ENCODE measurements at places on chromosomes 2 and 18.
A peak's percentile ranks its signal among the peaks of the same experiment; 100 is the strongest.

DNA sequence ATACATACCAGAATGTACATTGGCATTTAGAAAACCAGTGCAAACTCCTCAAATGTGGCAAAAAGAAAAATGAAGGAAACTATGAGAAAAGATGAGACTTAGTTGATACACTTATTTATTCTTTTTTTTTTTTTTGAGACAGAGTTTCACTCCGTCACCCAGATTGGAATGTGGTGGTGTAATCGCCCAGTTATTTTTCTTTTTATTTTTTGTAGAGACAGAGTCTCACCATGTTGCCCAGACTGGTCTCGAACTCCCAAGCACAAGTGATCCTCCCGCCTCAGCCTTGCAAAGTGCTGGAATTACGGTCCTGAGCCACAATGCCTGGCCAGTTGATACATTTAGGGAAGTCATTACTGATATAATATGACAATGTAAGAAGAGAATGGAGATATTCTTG, 274.2 kb upstream of the LRATD1 start:
- DNase-seq: no peak

DNA sequence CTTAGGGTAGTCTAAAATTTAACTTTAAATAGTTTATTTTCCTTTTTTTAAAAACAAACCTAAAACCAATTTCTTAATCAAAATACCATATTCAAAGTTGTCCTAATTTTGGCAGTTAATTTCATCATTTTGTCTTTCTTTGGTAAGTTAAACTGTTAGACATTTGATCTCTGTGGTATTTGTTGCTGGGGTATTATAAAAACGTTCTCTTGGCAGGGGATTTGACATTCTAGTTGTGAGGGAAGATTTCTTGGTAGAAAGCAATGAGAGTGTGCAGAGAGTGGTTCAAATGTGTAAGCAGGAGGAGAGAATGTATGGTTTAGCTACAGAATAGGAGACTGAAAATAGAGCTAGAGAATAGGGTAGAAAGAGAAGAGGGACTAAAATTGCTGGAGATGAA, 14.6 kb downstream of the GULP1 start:
- no peak for DNase-seq

GRCh38 chr18:48922801-48923730, 27.7 kb downstream of the SMAD7 start:
- DNase-seq: peak; percentile 26

- no peak for DNase-seq
These were observed 133.2 kb downstream of the ZNF532 start for GRCh38 chr18:58997811-58998337.

GRCh38 chr2:15860051-15860663, 80.2 kb upstream of the MYCN start:
- no peak for DNase-seq

DNA sequence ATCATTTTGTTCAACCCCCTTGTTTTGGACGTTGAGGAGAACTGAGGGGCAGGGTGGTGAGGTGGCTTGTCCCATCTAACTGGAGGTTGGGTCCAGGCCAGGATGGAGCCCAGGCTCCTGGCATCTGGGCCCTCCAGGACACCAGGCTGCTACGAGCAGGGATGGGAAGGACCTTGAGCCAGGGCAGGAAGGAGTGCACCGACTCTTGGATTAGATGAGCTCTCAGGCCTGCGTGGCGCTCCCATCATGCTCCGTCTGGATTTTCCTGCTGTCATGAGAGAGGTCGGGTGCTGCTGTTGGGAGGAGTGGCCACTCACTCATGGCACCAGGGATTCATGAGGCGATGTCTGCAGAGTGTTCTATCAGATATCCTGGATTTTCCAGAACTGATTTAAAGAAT, 18.3 kb upstream of the ALLC start:
- DNase-seq: no peak

- DNase-seq: no peak
These were observed 3.7 kb downstream of the ALPG start for GRCh38 chr2:232410238-232410900.

- no peak for DNase-seq
These were observed 3.7 kb upstream of the GAD1 start for GRCh38 chr2:170812710-170813600.

DNA sequence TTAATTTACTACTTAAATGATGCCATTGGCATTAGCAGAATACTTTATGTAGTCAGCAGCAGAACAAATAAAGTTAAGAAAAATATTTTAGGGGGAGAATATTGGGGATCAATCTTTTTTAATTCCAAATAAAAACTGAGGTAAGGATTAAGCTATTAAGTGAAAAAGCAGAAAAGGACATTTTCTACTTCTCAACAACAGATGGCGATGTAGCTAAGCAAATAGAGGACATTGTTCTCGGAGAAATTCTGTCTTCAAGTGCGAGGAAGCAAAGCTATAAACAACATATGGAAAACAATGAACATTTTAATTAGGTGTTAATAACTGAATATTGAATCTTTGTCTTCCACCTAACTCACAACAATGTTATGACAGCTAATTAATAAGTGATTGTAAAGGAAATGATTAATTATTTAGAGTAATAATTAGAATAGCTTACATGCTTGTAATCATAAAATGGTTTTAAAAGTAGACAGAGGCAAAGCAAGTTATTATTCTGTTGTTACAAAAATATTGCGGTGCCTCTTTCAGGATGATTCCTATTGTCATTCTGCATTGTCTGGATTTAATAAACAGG, 32.9 kb upstream of the CCDC93 start:
- DNase-seq: no peak

- DNase-seq: no peak
These were observed 87.4 kb downstream of the ROCK2 start for GRCh38 chr2:11257078-11257477.

DNA sequence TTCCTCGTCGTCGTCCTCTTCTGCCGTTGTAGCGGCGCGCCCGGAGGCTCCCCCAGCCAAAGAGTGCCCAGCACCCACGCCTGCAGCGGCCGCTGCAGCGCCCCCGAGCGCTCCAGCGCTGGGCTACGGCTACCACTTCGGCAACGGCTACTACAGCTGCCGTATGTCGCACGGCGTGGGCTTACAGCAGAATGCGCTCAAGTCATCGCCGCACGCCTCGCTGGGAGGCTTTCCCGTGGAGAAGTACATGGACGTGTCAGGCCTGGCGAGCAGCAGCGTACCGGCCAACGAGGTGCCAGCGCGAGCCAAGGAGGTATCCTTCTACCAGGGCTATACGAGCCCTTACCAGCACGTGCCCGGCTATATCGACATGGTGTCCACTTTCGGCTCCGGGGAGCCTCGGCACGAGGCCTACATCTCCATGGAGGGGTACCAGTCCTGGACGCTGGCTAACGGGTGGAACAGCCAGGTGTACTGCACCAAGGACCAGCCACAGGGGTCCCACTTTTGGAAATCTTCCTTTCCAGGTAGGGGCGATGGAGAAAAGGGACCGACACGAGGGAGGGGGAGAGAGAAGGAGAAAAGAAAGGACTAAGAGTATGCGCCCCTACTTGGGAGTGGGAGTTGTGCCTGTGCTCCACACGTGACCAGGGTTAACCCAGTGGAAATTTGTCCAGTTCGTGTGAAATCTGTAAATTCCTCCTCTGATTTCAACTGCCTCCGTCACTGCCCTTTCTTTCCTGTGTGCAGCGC, 800 bp downstream of the HOXD13 start:
- no peak for DNase-seq

GRCh38 chr2:41933585-41934320, 114.1 kb upstream of the PKDCC start:
- no peak for DNase-seq

GRCh38 chr2:20149703-20150030, 75.3 kb downstream of the SDC1 start:
- no peak for DNase-seq

- DNase-seq: no peak
These were observed 4.7 kb upstream of the TGFA start for GRCh38 chr2:70558195-70558808.

- no peak for DNase-seq
These were observed 162.0 kb downstream of the LTBP1 start for GRCh38 chr2:33108483-33109443.

DNA sequence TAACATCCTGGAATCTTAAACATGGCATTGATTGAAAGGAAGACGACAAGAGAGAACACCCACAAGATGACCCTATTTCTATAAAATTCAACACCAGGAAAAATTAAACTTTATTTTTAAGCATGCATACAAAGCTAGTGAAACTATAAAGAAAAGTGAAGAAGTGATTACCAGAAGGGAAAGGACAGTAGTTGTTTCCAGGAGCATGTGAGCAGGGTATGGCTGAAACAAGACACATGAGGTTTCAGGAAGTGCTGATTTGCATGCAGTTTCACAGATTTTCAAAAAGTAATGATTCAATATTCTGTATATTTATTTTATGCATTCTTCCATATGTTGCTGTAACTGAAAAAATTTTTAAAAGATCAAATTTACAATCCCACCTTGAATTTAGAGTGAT, 24.6 kb upstream of the DAW1 start:
- no peak for DNase-seq

- DNase-seq: no peak
These were observed 96.0 kb upstream of the NFATC1 start for GRCh38 chr18:79299711-79300110.

- no peak for DNase-seq
These were observed 10.0 kb upstream of the WIPF1 start for GRCh38 chr2:174607584-174607983.

DNA sequence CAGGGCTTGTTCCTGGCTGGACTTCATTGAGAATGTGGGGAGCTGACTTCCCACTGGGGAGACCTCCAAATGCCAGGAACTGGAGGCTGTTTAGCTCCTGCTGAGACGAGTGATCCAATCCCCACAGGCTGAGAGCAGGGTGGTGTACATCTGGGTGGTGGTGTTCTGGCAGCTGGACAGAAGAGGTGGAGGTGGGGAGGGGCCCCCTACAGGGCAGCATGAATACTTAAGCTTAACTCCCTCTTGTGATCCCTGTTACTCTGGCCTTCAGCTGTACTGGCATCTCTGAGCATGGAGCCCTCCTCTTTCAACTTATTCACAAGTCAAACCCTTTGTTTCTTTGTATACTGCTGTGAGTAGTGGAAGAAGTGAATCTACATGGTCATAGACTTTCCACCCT, 167.8 kb upstream of the LYPD1 start:
- DNase-seq: no peak

DNA sequence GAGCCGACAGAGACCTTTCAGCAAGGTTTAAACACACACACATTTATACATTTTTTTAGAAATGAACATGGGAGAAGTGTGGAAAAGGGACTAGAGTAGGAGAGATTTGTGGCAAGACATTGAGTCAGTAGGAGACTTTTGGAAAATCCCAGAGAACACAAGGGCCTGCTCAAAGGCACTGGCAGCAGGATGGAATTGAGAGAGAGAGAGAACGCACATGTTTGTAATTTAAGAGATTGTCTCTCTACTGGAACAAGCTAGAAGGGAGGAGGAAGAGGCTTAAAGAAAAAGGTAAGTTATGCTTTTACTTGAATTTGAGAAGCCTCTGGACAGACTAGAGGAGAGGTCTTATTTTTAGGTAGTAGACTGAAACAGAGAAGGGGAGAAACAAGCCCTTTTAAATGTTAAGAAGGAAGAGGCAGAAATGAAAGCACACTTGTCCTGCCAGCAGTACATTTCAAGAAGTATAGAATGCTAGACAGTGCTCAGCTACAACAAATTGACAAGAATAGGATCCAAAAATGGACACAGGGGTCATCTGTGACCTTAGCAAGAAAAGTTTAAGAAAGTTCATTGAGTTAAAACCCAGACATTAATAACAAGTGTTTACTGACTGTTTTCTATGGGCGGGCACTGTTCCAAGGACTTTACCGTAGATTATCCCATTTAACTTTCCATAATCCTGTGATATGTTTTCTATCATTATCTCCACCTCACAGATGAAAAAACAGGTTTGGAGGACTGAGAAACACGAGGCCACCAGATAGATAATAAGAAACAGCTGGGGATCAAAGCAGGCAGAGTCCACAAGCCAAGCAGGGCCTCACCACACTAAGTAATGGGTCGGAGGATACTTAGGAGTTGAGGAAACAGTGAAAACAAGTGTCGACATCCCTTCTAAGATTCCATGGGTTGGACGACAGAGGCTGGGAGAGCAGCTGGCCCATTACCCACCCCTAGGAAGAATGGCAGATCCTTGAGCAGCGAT, 306.5 kb upstream of the NRP2 start:
- DNase-seq: no peak

DNA sequence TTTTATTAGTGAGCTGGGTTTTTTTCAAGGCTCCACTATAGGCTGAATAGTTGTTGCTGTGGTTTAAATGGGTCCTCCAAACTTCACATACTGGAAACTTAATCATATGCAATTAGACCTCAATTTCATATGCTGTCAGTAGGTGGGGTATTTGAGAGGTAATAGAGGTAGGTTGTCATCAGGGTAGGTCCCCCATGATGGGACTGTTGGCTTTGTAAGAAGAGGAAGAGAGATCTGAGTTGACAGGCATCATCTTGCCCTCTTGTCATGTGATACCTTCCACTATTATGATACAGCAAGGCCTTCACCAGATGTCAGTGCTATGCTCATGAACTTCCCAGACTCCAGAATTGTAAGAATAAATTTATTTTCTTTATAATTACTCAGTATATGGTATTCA, 819.4 kb downstream of the LRP1B start:
- no peak for DNase-seq

DNA sequence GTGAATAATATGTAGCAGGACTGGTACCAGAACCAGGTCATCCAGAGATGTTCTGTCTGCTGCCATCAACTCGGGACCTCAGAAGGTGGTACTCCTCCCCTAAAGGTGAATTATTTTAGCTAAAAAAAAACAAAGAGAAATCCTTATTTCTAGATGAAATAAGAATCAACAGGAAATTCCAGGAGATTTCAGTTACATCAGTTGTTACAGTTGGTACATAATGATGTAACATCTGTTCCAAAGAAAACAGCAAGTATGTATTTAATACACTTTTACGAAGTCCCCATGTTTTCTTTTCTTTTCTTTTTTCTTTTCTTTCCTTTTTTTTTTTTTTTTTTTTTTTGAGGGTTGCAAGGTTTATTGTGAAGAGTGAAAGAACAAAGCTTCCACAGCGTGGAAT, 33.6 kb upstream of the CD28 start:
- no peak for DNase-seq

DNA sequence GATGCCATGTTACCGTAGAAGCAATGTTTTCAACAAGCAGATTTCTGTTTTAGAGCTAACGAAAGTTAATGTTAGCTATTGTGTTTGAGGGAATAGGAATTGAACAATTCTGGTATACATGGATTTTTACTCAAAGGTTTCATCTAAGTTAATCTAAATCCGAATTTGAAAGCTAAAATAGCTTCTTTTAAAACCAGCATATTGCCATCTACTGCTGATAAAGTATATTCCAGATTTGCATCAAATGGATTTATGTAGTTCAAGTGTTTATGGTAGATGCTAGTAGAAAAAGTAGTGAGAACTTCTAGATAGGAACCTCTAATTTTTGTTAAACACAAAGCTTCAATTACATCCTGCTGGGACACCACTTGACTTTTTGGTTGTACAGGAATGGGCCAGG, 1569.5 kb upstream of the NXPH2 start:
- DNase-seq: no peak
